ENCODE measurements at places on chromosomes 2 and 18.

DNA sequence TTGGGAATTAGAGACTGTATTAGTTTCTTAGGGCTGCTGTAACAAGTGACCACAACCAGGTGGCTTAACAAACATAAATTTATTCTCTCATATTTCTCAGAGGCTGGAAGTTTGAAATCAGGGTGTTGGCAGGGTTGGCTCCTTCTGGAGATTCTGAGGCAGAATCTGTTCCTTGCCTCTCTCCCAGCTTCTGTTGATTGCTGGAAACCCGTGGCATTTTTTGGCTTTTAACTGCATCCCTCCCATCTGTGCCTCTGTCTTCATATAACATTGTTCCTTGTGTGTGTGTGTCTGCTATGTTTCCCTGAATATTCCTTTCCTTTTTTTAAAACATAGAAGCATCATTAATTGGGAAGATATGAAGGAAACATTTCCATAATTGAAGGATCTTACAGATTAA, 448.1 kb upstream of the DCC start:
- no peak for DNase-seq

DNA sequence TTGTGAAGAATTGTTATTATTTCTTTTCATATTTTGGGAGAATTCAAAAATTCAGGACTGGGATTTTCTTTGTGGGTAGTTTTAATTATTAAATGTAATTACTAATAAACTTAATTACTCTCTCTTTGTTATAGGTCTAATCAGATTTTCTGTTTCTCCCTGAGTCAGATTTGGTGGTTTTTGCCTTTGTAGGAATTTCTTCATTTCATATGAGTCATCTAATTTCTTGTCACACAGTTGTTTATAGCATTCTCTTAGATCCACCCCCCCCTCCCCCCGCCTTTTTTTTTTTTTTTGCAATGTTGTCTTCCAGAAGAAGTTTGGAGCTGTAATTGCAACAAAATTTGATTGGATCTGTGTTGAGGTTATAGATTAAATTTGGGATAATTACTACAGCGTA, 26.0 kb upstream of the GALR1 start:
- no peak for DNase-seq

DNA sequence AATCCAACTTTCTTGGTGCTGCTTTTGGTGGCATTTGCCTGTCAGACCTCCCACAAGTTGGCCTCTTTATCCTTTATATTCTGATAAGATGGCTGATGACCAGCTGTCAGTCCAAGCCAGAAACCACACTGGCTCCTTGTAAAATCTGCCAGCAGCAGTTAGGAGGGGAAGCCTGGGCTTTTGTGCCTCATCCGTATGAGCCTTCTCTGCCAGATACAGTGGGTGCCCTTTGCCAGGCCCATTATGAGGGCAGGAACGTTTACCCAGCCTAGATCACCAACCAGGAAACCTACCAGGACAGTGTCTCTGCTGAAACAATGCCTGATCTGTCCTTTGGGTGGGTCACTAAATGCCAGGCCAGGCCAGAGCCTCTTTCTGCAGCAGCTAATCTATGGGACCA, 202.9 kb upstream of the SP5 start:
- no peak for DNase-seq

DNA sequence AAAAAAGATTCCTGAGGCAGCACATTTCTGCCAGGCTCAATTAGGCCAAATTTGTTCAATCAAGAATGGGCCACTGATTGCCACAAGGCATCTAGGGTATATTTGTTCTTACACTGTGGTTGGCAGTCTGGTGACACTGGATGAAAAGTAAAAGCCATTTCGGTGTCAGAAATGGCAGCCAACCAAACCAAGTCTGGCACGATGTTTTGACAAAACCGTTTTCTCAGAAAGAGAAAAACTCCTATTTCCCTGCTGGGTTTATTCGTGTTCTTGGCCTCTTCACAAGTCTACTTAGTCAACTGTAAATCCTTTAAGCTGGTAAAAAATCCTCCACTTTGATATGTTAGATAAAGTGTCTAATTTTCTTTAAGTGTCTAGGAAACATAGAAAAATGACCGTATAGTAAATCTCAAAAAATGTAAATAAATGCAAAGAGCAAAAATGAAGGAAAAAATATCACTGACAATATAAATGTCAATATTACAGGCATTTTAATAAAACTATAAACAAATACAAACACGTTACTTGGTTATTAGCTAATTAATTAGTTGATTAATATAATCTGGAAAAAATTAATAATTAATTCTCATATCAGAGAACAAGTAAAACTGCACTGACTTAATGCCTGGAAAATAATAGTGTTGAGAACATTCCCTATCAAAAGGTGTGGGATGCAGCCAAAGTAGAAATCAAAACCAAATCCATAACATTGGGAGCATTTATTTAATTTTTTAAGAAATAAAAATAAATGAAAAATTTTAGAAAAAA, 182.0 kb upstream of the ZNF804A start:
- DNase-seq: no peak

DNA sequence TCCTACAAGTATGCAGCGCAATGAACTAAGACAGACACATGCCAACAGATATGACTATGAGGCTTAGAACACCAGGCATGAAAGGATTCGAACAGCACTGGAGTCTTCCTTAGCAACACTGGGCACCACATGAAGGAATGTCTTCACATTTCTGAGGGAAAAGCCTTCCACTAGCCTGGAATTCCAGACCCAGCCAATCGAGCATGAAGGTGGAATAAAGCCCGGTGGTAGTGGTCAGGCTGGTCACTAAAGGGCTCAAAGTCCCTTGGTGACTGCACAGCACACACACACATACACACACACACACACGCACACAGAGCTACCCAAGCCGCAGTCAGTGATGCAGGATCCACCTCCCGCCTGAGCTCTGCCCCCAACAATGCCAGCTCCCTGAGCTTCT, 19.7 kb upstream of the SFXN5 start:
- no peak for DNase-seq

DNA sequence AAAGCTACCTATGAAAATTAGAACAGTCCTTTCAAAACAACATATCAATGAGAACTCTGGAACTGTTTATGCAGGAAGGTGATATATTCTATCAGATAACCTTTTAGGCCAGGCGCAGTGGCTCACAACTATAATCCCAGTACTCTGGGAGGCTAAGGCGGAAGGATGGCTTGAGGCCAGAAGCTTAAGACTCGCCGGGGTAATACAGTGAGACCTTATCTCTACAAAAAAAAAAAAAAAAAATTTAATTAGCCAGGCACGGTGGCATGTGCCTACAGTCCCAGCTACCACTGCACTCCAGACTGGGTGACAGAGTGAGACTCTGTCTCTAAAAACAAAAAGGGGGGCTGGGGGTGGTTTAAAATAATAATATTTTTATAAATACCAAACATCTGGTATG, 77.9 kb downstream of the OSBPL1A start:
- DNase-seq: no peak

DNA sequence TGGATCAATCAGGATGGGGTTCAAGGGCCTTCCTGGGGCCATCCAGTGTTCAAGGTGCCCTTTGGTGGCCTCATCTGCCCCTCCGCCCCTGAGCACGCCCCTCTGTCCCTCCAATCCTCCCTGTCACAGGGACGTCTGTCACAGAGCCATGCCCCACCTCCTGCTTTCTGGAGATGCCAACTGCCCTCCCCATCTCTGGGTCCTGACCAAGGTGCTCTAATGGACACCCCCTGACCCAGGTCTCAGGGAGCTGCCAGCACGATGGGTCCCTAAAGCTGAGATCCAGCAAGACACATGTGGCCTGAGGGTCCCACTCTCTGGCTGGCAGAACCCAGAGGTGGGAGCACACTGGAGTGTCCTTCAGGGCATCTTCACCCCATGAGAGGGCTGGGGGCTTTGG, 2.1 kb upstream of the TEKT4 start:
- DNase-seq: no peak

DNA sequence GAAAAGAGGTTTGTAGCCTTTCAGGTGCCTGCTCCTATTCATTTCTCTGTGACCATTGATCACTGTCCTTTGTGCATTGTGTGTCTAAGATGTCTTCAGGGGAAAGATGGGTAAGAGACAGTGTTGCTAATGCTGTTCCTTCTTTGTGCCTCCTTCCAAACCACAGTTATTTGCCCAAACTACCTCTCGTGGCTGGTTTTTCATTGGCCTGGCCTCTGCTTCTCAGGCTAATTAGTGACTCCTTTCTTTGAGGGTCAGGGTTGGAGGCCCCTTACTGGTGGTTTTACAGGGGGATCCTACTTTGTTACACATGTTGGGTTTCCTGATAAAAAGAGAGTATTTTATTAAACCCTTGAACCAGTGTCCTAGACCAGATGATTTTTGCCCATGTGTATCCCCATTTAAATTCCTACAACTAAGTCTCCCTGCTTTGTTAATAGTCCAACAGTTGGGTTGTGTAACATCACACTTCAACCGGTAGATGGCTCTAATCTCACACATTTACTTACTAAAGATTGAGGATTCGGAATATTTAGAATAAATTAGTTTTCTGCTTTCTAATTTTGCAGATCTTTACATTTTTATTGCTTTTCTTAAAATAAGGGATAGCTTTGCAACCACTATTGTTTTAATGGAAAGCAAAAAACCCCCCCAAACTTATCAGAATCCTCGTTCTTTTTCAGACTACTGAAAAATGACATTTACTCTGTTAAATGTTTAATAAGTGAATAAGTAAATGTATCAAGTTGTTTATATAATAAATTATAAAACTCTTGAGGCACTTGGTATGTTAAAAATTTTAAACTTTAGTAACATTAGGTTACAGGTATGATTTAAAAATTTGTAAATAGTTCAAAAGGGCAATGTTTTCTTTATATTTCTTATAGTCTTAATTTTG, 2.4 kb downstream of the MARS2 start:
- DNase-seq: peak; percentile 25

- DNase-seq: no peak
These were observed 7.3 kb downstream of the NBEAL1 start for GRCh38 chr2:203021991-203022390.

DNA sequence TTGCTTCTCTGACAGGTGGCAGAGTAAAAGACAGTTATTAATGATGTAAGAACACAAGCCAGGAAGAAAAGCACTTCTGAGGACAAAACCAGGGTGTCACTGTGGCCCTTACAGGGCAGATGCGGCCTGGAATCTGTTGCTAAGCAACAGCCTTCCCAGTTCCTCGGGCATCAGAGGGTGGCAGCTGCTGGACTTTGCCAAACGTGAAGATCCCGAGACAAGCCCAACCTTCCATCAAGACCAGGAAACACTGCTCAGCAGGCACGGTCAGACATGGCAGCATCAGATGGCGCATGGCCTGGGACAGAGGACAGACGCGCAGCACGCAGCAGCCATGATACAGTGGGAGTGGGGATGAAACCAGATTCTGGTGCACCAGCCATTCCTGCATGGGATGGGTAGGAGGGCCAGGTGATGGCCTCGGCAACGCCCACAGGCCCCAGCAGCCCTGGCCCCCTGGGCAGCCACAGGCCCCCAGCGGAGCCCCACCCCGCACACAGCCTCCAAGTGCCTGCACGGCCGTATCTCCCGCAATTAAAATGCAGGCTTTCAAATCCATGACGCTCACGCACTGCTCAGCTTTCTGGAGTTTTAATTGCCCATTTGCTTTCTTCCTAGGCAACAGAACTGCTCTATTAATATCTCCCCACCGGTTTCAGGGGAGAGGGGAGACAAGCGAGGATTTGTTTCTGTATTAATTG, 89.0 kb downstream of the EIPR1 start:
- DNase-seq: no peak

DNA sequence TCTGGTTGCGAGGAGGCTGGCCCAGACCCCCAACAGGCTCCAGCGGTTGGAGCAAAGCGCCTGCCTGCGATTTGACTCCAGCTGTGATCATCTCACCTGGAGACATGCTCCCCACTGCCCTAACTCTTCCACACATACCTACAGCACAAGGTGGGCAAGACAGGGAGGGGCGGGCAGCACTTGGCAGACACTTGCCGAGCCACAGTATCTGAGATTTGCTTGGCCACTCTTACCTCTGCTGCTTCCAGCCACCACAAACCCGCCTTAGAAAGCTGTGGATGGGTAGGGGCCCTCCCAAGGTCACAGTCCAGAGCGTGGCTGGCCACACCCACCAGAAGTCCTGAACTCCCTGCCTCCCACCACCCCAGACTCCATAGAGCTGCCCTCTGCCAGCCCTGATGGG, 8.2 kb downstream of the CYP26B1 start:
- no peak for DNase-seq

DNA sequence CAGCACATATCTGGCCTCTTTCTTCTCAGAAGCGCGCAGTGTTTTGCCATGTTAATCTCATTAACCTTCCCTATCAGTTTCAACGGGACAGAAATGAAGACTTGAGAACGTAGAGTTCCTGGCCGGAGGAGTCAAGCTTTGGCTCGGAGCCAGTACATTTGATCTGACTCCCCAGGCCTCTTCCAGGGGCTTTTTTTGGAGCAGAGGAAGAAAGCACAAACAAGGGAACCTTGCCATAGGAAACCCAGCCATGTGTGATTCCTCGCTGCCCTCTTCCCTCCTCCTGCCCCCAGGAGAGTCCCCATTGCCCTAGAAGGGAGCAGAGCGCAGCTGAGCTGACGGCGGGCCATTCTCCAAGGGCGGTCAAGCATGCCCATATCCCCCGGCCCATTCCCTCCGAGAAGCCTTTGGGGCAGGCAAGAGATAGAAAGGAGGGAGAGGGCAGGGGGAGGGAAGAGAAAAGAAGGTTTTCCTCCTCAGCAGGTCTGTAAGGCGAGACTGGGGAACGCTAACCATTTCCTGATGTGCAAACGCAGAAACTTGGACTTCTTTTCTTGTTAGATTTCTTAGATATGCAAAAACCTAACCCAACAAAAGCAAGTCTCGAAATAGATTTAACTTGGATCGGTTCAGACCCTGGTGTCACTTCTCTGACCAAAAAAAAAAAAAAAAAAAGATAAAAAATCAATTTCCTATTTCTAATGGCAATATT, 63.7 kb upstream of the POU3F3 start:
- DNase-seq: no peak

DNA sequence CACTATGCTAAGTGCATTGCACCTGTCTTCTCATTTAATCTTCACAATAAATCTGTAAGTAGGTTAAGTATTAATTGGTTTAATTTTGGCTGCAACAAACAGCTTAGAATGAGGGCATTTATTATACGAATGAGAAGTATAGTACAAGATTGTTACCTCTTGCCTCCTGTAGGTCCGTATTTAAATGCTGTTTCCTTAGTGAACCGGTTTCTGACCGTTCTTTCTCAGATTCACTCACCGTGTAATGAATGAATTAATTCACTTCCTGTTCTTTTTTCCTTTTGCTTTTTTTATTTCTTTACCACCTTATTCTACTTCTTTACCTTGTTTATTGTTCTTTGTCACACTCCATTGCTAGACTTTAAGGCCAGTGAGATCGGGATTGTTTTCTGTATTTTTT, 153.8 kb upstream of the RASGRP3 start:
- DNase-seq: no peak
